ENCODE measurements at places on chromosomes 12 and 14.

DNA sequence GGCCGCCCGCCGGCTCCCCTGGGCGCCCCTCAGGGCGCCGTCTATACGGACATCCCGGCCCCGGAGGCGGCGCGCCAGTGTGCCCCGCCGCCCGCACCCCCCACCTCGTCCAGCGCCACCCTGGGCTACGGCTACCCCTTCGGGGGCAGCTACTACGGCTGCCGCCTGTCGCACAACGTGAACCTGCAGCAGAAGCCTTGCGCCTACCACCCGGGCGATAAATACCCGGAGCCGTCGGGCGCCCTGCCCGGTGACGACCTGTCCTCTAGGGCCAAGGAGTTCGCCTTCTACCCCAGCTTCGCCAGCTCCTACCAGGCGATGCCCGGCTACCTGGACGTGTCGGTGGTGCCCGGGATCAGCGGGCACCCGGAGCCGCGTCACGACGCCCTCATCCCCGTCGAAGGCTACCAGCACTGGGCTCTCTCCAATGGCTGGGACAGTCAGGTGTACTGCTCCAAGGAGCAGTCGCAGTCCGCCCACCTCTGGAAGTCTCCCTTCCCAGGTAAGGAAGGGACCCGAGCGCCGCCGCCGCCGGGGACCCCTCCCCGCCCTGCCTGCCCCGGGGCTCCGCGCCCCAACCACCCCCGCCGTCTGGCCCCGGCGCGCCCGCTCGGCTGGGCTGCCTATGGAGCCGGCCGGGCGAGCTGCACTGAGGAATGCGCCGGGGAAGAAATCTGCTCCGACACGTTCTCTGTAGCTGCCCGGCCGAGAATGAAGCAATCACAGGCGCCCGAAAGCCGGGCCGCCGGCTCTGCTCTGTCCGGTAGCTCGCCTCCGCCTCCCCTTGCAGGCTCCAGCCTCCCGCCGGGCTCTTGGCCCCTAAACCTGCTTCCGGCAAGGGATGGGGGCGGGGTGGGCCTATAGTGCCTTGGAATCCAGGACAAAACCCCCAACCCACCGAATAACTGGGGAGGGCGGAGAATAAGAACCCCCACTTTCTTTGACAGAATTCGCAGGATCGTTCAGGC, 794 bp downstream of the HOXC13 start:
- H3K36me3 ChIP-seq, result no peaks in the 10 kb centered on the region
- no peaks in the 10 kb centered on the region for H3K27me3 ChIP-seq
- DNase-seq, result peak; percentile 39
- no peak overlapping the region for H3K27ac ChIP-seq

DNA sequence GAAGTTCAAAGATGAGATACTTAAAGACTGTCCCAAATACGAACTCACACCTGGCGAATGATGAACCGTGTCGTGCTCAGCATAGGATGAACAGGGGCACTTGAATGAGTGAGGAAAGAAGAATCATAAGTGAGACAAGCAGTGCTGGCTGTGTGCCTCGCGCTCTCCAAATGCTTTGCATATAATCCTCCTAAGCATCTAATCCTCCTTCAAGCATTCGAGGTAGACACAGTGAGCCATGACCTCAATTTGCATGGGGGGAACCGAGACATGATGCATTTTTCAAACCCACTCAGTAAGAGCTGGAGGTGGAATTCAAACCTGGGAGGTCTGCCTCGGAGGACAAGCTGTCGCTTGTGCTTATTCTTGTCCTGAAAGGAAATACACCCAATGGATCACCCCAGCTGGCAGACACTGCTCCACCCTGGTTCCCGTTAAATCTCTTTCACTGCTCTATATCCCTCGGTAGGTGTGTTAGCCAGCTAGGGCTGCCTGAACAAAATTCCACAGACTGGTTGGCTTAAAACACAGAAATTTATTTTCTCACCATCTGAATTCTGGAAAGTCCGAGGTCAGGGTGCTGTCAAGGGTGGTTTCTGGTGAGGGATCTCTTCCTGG, 274.0 kb downstream of the SLC15A4 start:
- H3K4me3 ChIP-seq, result no peak overlapping the region
- no peak overlapping the region for H3K27ac ChIP-seq
- H3K4me1 ChIP-seq, result no peaks in the 10 kb centered on the region
- no peaks in the 10 kb centered on the region for H3K36me3 ChIP-seq
- DNase-seq, result no peak
- H3K27me3 ChIP-seq, result no peaks in the 10 kb centered on the region

- no peaks in the 10 kb centered on the region for H3K27me3 ChIP-seq
- no peak overlapping the region for H3K4me3 ChIP-seq
- no peaks in the 10 kb centered on the region for H3K4me1 ChIP-seq
- DNase-seq, result peak; percentile 12
Measured at GRCh38 chr12:12466157-12466556, 96.5 kb downstream of the DUSP16 start.

GRCh38 chr12:82746668-82747067, 60.0 kb downstream of the TMTC2 start:
- H3K27me3 ChIP-seq, result no peaks in the 10 kb centered on the region
- H3K27ac ChIP-seq, result no peak overlapping the region
- H3K4me3 ChIP-seq, result no peak overlapping the region

Measured in B cell (primary cell).